NCI-H1694 treated with DMSO at 0.1 percent for 48 hours (cell line): ENCODE measurements at places on chromosomes 11 and 22.

GRCh38 chr22:36728505-36728904, 25.0 kb upstream of the CACNG2 start:
- DNase-seq, result no peak

DNA sequence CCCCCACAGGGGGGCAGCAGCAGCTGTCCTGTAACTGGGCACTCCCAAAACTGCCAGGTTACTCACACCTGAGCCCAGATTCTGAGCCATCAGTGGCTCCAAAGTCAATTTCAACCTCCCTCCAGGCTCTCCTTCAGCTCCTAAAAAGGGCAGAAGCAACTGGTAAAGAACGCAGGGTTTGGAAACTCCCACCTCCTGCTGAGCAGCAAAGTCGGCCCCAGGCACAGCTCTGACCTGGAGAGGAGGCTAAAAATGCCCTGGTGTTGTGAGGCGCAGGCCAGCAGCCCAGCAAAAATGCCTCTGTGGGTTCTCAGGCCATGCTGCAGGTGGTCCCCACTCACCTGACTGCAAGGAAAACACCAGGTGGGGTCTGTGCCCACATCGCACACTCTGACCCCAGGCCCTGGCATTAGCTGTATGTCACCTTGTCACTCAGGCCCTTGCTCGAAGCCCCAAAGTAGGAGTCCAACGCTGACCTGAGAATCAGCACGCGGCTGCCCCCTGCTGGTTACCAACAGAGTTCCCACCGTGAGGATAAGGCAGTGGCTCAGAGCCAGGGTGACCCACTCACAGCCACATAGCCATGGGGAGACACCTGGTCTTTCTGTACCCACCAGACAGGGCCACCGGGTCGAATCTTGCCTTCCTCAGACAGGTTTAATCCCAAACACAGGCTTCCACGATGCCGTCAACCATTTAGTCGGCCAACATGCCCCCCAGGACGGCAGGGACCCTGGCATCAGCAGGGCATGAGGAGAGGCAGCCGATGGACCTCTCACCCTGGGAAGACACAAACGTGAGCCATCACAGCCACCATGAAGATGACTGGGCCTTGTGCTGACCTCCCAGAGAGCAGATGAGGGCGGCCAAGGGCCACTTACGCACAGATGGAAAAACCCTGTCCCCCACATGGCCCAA, 11.1 kb downstream of the POLR3H start:
- peak; percentile 25 for DNase-seq

DNA sequence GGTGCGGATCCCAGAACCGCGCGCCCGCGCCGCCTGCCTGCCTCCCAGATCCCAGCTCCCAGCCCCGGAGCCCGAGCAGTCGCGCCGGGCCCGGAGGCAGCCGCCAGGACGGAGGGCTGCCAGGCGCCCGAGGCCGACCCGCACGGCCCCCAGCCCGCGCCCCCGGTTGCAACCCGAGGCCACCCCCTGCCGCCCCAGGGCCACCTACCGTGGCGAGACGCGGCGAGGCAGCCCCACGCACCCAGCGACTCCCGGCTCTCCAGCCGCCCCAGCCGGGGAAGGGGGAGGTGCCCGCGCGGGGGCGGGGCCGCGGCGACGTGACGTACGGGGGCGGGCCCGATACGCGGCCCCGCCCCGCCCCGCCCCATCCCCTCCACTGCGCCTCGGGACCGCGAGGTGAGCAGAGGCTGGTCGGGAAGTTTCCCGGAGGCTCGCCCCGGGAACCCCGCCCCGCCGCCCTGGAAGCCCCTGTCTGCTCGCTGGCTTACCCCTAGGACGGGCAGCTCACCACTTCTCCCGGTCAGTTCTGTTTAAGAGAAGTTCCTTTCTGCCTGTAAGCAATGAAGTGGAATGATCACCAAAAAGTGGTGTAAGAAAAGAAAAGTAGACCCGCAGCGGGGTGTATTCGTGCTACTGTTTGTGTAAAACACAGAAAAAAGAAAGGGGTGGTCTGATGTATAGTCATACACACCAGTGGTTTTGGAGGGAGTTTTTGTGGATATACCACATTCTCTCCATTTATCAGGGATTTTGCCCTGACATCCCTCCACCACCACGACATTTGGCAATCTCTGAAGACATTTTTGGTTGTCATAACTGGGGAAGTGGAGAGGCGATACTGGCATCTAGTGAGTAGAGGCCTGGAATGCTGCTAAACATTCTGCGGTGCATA, at the start of gene TPST2:
TSS of gene TPST2 (minus strand) at position 288 of the 892 bp plus-strand sequence. CDS start 48,502 bp downstream, outside the sequence.
- DNase-seq, result peak; percentile 27

DNA sequence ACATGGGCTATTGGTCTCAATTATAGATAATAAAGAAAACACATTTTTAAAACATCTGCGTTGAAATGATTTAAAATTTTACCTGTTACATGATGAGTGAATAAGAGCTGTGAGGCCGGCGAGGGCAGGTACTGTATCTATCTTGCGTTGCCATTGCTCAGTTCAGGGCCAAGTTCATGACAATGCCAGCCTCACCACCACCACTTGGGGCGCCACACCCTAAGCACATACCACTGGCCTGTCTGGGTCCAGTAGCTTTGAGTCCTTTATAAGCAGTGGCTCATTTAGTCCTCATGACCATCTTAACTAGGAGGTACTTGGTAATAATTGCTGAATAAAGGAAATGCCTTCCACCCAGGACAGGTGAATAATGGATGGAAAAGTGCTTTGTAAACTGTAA, 14.5 kb upstream of the MB start:
- no peak for DNase-seq

- DNase-seq, result no peak
Measured at GRCh38 chr11:70107191-70107590, 29.1 kb downstream of the ANO1 start.

GRCh38 chr22:38115423-38116205, 5.1 kb upstream of the BAIAP2L2 start:
- no peak for DNase-seq

- no peak for DNase-seq
Measured at GRCh38 chr11:10413268-10413667, 41.8 kb upstream of the AMPD3 start.

DNA sequence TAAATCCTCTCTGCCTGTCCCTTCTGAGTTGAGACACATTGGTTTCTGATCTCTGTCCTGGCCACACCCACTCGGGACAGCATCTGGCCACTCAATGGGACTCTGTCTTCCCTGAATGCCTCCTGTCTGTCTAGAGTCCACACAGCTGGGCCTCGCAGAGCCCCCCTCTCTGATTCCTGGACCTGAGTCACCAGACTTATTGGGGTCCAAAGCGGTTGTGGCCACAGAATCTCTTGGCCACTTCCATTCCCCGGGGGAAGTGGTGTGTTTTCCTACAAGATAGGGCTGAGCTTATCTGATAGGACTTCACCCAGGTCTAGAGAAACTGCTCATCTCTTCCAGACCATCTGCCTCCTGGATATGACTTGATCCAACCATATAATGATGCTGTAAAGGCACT, 57.4 kb upstream of the WNT11 start:
- no peak for DNase-seq

- DNase-seq, result no peak
Measured at GRCh38 chr11:67283481-67283963, 5.6 kb upstream of the ANKRD13D start.

- DNase-seq, result no peak
Measured at GRCh38 chr11:30596832-30597231, 10.7 kb upstream of the MPPED2 start.

DNA sequence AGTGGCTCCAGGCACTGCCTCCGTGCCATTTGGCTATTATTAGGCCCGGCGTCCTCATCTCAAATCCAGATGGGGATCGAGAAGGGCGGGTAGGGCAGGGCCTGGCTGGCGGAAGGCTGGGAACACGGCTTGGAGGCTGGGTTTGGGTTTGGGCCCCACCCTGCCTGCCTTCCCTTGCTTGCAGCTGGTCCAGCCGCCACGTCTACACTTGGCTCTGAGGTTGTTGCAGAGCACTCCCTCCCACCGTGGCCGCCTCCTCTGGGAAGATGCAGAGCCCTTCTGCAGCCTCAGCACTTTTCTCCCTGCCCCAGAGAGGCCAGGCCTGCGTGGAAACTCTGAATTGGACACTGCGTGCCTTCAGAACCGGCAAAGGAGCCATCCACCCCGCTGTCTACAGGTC, 5.2 kb upstream of the SMTN start:
- no peak for DNase-seq

- no peak for DNase-seq
Measured at GRCh38 chr11:65053827-65054508, 4.4 kb downstream of the NAALADL1 start.

DNA sequence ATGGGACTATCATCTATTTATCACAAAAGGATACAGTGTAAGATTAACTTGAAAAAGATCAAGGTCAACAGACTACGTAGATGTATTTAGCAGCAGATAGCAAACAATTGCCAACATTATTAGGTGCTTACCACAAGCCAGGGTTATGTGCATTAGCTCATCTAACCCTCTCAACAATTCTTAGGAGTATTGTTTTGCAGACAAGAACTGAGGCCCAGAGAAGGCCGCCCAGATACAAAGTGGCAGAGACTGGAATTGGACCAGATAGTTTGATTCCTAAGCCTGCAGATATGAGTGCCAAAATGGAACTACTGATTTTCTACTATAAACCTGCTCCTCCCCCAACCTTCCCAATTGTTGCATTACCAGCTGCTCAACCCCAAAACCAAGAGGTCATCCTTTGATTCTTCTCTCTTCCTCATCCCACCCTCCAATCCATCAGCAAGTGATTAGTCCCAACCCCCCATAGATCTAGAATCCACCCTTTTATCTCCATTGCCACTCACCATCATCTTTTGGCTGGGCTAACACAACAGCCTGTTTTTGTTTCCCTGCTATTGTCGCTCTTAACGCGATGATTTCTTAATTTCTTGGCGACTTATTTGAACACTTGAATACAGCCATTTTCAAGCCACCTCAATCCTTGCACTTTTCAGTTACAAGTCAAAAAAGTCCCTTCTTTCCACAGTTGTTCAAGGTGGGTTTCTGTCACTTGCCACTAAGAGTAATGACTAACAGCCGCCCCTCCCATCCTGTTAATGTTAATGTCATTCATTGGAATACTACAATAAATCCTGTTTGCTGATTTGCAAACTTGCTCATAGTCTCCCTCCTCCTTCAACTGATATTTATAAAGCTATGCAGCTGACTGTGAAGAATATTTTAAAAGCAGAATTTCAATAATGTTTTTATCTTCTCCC, 2.7 kb downstream of the TMEM123 start:
- DNase-seq, result no peak

GRCh38 chr22:29806196-29806595, 31.9 kb downstream of the ASCC2 start:
- no peak for DNase-seq

DNA sequence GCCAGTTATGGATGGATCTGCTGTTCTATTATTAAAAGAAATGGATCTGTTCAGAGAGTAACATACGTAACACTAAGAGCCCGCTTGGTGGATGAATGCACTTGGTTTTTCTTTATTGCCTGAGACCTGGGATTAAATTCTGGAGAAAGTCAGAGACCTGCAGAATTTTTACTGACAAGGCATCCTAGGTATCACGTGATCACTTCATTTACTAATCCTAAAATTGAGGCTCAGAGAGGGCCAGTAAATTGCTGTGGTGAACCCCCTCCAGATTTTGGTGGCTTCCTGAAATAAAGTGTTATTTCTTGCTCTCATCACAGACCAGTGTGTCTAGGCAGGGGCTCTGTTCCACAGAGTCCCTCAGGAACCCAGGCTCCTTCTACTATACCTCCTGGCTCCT, 187.9 kb upstream of the LARGE1 start:
- DNase-seq, result no peak

- DNase-seq, result no peak
Measured at GRCh38 chr22:31084811-31085492, 3.8 kb downstream of the SMTN start.

DNA sequence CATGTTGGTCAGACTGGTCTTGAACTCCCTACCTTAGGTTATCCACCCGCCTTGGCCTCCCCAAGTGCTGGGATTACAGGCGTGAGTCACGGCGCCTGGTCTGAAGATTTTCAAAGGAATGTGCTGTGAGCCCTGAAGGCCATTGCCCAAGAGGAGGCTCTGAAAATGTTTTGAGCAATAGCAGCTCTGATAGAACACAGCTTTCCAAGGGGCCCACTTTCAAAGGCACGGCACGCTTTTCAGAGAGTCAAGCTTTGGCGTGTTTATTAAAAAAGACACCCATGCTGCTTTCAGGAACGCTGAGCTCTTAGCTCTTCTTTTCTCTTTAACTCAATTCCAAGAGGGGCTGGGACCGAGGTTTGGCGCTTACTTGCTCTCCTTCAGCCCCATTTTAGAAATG, 73.8 kb upstream of the CDON start:
- DNase-seq, result no peak

DNA sequence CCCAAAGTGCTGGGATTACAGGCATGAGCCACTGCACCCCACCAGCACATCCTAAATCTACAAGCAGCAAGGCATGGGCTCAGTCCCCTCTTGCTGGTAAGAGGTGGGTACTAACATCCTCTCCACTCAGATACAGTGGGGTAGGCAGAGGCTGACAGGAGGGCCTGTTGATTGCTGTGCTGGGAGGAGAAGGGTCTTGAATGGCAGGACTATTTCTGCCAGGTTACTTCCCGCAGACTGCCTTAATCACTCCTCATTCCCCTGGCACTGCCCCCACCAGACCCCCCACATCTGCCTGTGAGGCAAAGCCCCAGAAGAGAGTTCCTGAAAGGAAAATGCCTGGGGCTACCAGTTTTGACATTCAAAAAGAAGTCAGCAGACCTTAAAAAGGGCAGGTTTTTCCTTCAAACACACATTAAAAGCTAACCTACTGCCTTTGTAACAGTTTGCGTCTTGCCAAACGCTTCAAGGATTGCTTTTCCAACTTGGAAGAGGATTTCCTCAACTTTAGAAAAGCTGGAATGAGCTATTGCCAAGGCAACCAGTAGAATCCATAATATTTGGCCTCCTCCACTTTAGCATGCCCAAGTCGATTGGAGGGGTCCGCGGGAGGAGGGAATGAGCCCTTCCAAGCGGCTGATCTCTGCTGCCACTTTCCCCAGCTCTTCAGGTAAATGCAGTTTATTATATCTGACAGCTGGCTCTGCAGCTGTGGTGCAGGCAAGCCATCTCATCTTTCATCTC, 62.0 kb downstream of the FDX1 start:
- no peak for DNase-seq

DNA sequence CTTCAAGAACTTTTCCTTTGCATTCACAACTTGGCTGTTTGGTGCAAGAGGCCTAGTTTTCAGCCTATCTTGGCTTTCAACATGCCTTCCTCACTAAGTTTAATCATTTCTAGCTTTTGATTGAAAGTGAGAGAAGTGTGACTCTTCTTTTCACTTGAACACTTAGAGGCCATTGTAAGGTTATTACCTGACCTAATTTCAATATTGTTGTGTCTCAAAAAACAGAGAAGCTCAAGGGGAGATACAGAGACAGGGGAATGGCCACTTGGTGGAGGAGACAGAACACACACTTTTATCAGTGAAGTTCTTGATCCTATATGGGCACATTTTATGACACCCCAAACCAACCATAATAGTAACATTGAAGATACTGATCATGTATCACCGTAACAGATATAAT, 532.3 kb downstream of the DLG2 start:
- DNase-seq, result no peak
